Non-pigmented ciliary epithelial cell (primary cell): ENCODE measurements at places on chromosomes 6 and 20.

- DNase-seq, result no peak
These were observed 488.1 kb upstream of the AGPAT4 start for GRCh38 chr6:161761966-161762365.

- no peak for DNase-seq
These were observed 525.3 kb downstream of the CD83 start for GRCh38 chr6:14642842-14643241.

DNA sequence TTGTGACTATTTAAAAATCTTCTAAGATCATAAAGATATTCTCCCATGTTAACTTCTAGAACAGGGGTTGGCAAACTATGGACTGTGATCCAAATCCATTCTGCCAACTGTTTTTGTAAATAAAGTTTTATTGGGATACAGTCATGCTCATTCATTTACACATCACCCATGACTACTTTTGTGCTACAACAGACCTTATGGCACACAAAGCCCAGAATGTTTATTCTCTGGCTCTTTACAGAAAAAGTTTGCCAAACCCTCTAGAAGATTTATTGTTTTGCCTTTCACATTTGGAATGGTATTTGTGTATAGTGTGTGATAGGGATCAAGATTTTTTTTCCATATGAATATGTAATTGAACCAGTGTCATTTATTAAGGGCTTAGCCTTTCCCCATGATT is 341.7 kb downstream of the CD83 start:
- no peak for DNase-seq

- no peak for DNase-seq
These were observed 106.1 kb upstream of the JAG1 start for GRCh38 chr20:10779911-10780310.
